Osteoblast (primary cell): ENCODE measurements at places on chromosomes 4 and X. TPM values are rescaled to one million over a fixed set of nuclear protein-coding genes. Genes with fewer than 3 reads are reported as not detected.

Gene PRR27
- total RNA-seq = not detected in 2 replicates

Gene EDA
- total RNA-seq = under 0.01 and 0.59 TPM in 2 replicates

Gene CYTL1
- total RNA-seq = 0.36 and 15.3 TPM in 2 replicates

Gene MYOZ2
- 0.29 and 0.36 TPM in 2 replicates for total RNA-seq

Gene HSD17B13
- under 0.01 TPM in 2 replicates for total RNA-seq

Gene BLOC1S4
- 10.0 and 10.9 TPM in 2 replicates for total RNA-seq

Gene CT47B1
- total RNA-seq = not detected in 2 replicates

Gene SMIM10L2A
- total RNA-seq = under 0.01 and 0.29 TPM in 2 replicates

Gene CCNG2
- 45.4 and 49.2 TPM in 2 replicates for total RNA-seq

Gene KANTR
- total RNA-seq = 12.3 and 13.3 TPM in 2 replicates

Gene DOCK11
- total RNA-seq = 26.4 and 29.5 TPM in 2 replicates

Gene STAP1
- not detected in 2 replicates for total RNA-seq

Gene PHEX
- total RNA-seq = 0.88 and 1.4 TPM in 2 replicates

Gene TLR7
- total RNA-seq = under 0.01 TPM in 1 of 2 replicates, not detected in the other

GRCh38 chrX:113539599-113540356, 699.1 kb upstream of the AMOT start:
- no peak overlapping the region for H3K4me3 ChIP-seq
- H3K36me3 ChIP-seq = no peaks in the 10 kb centered on the region
- DNase-seq = no peak
- no peak overlapping the region for H3K27ac ChIP-seq
- no peaks in the 10 kb centered on the region for H3K27me3 ChIP-seq

- DNase-seq = peak; percentile 23
- H3K27me3 ChIP-seq = no peaks in the 10 kb centered on the region
- no peak overlapping the region for H3K4me3 ChIP-seq
- H3K27ac ChIP-seq = peak overlapping the region; percentile 36
- H3K36me3 ChIP-seq = no peaks in the 10 kb centered on the region
Observed at GRCh38 chr4:54540931-54541330, 116.8 kb upstream of the KIT start.

DNA sequence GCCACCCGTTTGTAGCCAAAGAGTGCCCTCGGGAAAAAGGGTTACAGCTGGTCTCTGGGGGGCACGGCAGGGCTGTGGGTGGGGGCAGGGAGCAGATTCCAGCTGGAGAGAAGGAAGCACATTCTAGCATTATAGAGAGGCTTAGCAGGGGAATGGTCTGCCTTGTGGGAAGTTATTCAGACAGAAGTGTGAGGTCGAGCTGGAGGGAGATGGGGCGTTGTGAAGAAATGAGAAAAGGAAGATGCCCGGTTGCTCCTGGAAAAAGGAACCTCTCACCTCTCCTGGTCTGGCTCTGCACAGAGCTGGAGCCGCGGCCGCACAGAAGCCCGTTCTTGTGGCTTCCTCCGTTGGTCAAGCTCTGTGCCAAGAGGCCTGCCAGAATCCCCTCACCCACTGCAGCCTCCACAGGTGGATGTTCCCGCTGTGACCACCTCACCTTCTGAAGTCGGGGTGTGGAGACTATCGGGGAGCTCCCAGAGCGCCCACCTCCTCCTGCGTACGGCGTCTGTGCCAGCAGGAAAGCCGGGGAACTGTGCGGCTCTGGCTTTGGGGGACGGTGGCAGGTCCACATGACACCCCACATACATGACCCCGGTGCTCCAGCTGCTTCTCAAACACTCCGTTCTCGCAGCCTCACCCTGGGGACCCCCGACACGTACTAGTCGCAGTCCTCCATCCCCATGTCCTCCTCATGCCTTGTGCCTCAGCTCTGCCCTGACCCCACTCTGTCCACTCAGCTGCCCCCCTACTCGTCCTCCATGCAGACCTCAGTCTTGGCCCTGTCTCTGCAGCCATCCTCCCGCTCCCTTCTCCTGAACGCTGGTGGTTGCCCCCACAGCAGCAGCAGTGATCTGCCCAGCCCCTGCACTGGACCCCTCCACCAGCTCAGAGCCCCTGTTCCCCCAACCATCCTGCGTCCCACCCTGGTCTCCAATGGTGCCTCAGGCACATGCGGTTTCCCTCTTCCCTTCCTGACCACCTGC, 52.2 kb upstream of the HGFAC start:
- H3K36me3 ChIP-seq = no peaks in the 10 kb centered on the region
- peak overlapping the region; percentile 71 for H3K4me3 ChIP-seq
- H3K27me3 ChIP-seq = no peaks in the 10 kb centered on the region

GRCh38 chr4:43373201-43373600, 480.7 kb downstream of the GRXCR1 start:
- no peak overlapping the region for H3K27ac ChIP-seq
- H3K27me3 ChIP-seq = no peaks in the 10 kb centered on the region
- H3K4me3 ChIP-seq = no peak overlapping the region
- no peak for DNase-seq

DNA sequence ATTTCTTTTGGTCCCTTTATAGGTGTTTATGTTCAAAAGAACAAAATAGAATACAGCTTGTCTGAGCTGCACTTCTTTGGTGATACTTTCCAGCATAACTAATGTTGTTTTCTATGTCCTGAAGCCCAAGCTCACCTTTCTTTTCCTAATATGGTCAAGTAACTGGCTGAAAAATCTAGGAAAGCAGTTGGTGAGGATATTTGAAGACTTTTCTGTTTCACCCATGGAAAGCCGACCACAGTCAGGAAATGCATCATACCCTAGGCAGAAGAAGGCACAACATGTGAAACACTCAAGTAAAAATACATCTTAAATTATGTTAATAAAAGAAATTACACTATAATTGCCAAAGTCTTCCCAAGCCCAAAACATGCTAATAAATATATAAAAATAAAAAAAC, 337.0 kb downstream of the PDGFC start:
- no peaks in the 10 kb centered on the region for H3K27me3 ChIP-seq
- no peak overlapping the region for H3K27ac ChIP-seq
- DNase-seq = no peak
- H3K4me1 ChIP-seq = peaks cover 26% of the 10 kb centered on the region

GRCh38 chr4:7761720-7762119, 177.9 kb downstream of the AFAP1 start:
- H3K27me3 ChIP-seq = no peaks in the 10 kb centered on the region
- no peak for DNase-seq
- no peak overlapping the region for H3K4me3 ChIP-seq
- H3K36me3 ChIP-seq = peaks cover 100% of the 10 kb centered on the region
- H3K27ac ChIP-seq = no peak overlapping the region

- H3K4me1 ChIP-seq = peaks cover 8% of the 10 kb centered on the region
- no peak overlapping the region for H3K4me3 ChIP-seq
- no peaks in the 10 kb centered on the region for H3K27me3 ChIP-seq
- no peaks in the 10 kb centered on the region for H3K36me3 ChIP-seq
- no peak overlapping the region for H3K27ac ChIP-seq
- no peak for DNase-seq
Observed at GRCh38 chrX:18964026-18964425, 19.9 kb downstream of the PHKA2 start.

- H3K36me3 ChIP-seq = no peaks in the 10 kb centered on the region
- H3K27me3 ChIP-seq = no peaks in the 10 kb centered on the region
- H3K4me1 ChIP-seq = peaks cover 31% of the 10 kb centered on the region
- H3K4me3 ChIP-seq = peak overlapping the region; percentile 26
Observed at GRCh38 chr4:17058916-17059741, 160.7 kb upstream of the LDB2 start.

GRCh38 chr4:111639876-111640275, 505.4 kb upstream of the FAM241A start:
- H3K36me3 ChIP-seq = no peaks in the 10 kb centered on the region
- H3K4me1 ChIP-seq = no peaks in the 10 kb centered on the region

- H3K4me1 ChIP-seq = no peaks in the 10 kb centered on the region
- peak; percentile 10 for DNase-seq
- peaks cover 11% of the 10 kb centered on the region for H3K27me3 ChIP-seq
- no peaks in the 10 kb centered on the region for H3K36me3 ChIP-seq
- no peak overlapping the region for H3K27ac ChIP-seq
Observed at GRCh38 chrX:120207009-120207605, 43.5 kb upstream of the ZBTB33 start.

- H3K4me1 ChIP-seq = no peaks in the 10 kb centered on the region
- H3K27me3 ChIP-seq = no peaks in the 10 kb centered on the region
- no peak for DNase-seq
Observed at GRCh38 chrX:96994093-96994492, 110.4 kb downstream of the RPA4 start.

- H3K4me1 ChIP-seq = no peaks in the 10 kb centered on the region
- H3K27me3 ChIP-seq = no peaks in the 10 kb centered on the region
Observed at GRCh38 chr4:137623013-137623412, 90.7 kb upstream of the PCDH18 start.

DNA sequence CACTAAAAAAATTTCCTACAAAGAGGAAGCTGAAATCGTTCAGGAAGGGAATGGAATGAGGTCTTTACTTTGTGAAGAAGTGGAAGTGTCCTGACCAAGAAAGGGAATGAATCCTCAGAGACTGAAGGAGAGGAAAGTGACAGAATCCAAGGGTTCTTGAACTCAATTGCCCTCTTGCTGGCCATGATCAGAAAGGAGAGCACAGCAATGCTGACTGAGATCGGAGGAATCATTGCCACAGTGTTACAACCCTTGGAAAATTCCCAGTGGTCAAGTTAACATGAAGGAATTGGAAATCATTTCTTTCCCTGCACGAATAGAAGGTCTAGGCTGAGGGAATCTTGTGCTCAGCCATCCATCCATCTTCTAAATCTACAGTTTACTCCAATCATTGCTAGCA, 190.0 kb upstream of the NEIL3 start:
- H3K27me3 ChIP-seq = no peaks in the 10 kb centered on the region
- peak overlapping the region; percentile 84 for H3K27ac ChIP-seq
- DNase-seq = no peak

GRCh38 chr4:58502839-58503238, 1392.7 kb upstream of the IGFBP7 start:
- no peak for DNase-seq
- no peaks in the 10 kb centered on the region for H3K4me1 ChIP-seq
- H3K27me3 ChIP-seq = no peaks in the 10 kb centered on the region
- H3K4me3 ChIP-seq = no peak overlapping the region
- H3K36me3 ChIP-seq = no peaks in the 10 kb centered on the region

DNA sequence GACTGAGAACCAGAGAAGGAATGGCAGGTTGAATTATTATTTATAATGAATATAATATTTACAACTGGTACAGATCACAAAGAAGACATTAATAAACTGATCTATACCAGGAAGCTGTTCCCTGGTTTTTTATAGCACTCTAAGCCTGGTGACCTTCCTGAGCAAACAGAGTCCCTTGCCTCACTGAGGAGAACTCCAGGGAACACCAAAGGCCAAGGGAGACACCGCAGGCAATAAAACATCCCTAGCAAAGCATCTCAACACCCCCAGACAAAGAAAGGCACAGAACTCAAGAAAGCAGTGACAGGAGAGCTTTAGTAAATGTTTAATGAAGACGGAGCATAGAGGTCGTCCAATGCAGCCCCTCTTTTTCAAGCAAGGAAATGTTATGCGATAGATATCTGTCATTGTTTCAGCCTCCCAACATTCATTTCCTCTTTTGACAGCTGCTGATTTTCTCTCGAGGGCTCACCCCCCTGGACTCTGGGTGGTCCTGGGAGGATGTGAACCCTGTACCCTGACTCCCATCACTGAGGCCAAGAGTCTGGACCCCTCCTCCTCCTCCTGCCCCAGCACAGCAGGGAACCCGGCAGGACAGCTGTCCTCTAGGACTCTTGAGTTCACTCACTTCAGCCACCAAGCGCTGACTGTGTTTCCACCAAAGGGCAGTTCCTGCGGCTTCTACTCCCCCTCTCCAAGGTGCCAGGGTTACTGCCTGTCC, 342.5 kb upstream of the GATB start:
- H3K27ac ChIP-seq = no peak overlapping the region
- peaks cover 15% of the 10 kb centered on the region for H3K4me1 ChIP-seq
- no peak for DNase-seq
- no peak overlapping the region for H3K4me3 ChIP-seq
- no peaks in the 10 kb centered on the region for H3K36me3 ChIP-seq

- no peaks in the 10 kb centered on the region for H3K27me3 ChIP-seq
- DNase-seq = no peak
- no peaks in the 10 kb centered on the region for H3K36me3 ChIP-seq
- no peak overlapping the region for H3K27ac ChIP-seq
- no peak overlapping the region for H3K4me3 ChIP-seq
- H3K4me1 ChIP-seq = no peaks in the 10 kb centered on the region
Observed at GRCh38 chrX:1076871-1077651, 135.4 kb downstream of the CRLF2 start.
